ENCODE measurements at places on chromosomes 7 and 10.

GRCh38 chr7:149398195-149398820 lies 62.6 kb downstream of the ZNF777 start:
- DNase-seq = no peak

- no peak for DNase-seq
These were observed 8.8 kb upstream of the FZD8 start for GRCh38 chr10:35650894-35651293.

DNA sequence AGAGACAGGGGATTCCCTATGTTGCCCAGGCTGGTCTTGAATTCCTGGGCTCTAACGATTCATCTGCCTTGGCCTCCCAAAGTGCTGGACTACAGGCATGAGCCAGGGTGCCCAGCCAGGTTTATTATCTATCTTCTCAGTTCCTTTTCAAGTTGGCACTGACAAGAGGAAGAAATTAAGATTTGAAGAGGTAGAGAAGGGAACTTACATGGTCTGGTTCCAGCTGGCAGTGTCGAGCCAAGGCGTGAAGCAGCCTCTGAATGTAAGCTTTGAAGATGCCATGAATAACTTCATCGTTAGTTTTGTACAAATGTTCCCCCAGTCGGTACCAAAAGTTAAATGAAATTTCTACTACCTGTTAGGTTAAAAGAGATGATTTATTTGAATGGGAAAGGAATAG lies 57.7 kb downstream of the TNPO3 start:
- DNase-seq = no peak

GRCh38 chr10:115654961-115655360 lies 561.8 kb downstream of the ATRNL1 start:
- no peak for DNase-seq

DNA sequence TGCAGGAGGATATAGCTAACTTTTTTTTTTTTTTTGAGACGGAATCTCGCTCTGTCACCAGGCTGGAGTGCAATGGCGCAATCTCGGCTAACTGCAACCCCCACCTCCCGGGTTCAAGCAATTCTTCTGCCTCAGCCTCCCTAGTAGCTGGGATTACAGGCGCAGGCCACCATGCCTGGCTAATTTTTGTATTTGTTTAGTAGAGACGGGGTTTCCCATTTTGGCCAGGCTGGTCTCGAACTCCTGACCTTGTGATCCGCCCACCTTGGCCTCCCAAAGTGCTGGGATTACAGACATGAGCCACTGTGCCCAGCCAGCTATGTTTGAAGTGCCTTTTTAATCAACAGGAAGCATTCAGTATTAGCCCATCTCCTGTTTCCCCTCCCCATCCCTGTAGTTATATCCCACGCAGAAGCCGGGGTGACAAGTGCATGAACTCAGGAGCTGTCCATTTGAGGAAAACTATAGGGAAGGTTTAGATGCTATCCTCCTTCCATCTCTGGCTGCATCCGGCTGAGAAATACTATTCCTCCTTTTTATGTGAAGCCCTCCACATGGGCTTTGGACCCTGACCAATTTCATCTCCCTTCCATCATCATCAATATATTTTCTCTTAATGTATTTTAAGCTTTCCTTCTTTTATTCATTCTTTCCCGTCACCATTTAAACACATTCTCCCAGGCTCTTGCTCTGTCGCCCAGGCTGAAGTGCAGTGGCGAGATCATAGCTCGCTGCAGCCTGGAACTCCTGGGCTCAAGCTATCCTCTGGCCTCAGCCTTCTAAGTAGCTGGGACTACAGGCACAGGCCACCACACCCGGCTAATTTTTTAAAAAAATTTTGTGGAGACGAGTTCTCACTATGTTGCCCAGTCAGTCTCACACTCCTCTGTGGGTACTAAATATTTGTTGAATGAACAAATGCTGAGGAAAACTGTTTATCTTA lies 1.3 kb upstream of the POT1 start:
- no peak for DNase-seq

GRCh38 chr10:116184512-116184794 lies 88.6 kb downstream of the GFRA1 start:
- no peak for DNase-seq

- no peak for DNase-seq
These were observed 21.3 kb upstream of the CACUL1 start for GRCh38 chr10:118776033-118776432.

- no peak for DNase-seq
These were observed 27.3 kb upstream of the KMT2E start for GRCh38 chr7:104986628-104987259.

DNA sequence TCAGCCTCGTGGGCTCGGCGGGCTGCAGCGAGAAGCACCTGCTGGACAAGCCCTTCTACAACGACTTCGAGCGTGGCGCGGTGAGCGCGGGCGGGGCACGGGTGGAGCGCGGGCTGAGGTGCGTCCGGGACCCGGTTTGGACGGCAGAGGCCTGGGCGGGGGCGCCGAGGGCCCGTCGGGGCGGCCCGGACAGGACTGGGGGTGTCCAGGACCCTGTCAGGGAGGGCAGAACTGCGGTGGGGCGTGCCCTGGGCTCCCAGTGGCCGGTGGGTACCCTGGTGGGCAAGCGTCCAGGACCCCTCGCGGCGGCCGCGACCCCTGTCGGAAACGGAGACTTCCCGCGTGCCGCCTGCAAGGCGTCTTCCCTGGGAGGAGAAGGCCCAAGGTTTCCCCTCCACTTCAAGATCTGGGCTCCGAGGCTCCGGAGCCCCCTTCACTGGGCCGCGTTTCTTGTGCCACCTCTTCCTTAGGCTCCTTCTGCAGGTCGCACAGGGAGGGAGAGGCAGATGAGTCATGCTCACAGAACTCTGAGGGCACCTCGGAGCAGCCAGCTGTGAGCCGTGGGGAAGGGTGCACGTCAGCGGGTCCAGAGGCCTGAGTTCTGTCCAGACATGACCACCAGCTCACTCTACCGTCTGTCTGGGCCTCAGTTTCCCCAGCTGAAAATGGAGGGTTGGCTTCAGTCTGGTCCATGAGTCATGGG lies 485 bp downstream of the ALOX5 start:
- peak; percentile 18 for DNase-seq

- no peak for DNase-seq
These were observed 69.3 kb downstream of the ALOX5 start for GRCh38 chr10:45443101-45444009.

- no peak for DNase-seq
These were observed 30.6 kb upstream of the IKZF1 start for GRCh38 chr7:50273870-50274269.

- no peak for DNase-seq
These were observed 5.8 kb downstream of the ACSL5 start for GRCh38 chr10:112379635-112380296.

- DNase-seq = no peak
These were observed 280.0 kb upstream of the NRG3 start for GRCh38 chr10:81594991-81595390.

- DNase-seq = no peak
These were observed 69.6 kb upstream of the RELN start for GRCh38 chr7:104059103-104059502.

GRCh38 chr10:129331839-129332220 lies 135.2 kb upstream of the MGMT start:
- no peak for DNase-seq

DNA sequence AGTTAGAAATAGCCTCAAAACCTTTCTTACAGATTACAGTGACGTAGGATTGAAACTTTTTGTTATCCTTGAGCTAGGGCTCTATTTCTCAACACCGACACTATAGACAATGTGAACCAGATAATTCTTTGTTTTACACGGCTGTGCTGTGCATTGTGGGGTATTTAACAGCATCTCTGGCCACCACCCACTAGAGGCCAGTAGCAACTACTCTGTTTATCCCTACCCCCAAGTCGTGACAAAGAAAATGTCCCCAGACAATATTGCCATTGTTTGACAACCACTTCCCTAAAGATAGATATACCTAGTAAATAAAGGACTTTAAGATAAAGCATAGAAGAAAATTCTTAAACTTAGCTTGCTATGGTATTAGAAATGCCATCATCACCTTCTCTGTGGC lies 359.6 kb downstream of the ARL4A start:
- DNase-seq = no peak

DNA sequence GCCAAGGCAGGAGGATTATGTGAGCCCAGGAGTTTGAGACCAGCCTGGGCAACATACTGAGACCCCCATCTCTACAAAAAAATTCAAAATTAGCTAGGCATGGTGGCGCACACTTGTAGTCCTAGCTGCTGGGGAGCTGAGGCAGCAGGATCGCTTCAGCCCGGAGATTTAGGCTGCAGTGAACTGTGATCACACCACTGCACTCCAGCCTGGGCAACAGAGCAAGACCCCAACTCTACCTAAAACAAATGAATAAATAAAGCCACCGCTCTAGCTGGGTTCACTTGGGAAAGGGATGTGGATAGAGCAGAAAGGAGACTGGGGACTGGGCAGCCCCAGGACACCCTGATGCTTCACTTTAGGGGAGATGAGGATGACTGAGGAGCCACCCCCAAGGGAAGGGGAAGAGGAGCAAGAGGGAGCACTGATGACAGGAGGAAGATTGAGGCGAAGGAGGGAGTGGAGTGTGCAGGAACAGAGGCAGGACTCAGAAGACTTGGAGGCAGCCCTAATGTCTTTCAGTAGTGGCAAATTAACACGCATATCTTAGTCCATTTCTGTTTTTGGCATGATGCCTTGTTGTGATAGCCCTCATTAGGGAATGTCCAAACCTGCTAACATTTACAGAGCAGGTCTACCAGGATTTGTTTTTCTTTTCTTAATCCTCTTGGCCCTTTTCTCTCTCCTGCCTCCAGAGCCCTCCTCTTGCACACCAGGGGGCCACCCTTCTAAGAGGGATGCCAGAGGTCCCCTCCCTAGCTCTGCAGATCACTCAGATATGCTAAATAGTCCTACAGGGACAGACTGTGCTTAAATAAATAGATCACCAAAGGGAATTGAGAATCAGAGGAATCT lies 88.3 kb downstream of the C10orf105 start:
- DNase-seq = no peak

GRCh38 chr7:75567948-75568595 lies 76.0 kb downstream of the SPDYE5 start:
- no peak for DNase-seq

GRCh38 chr10:17010363-17011145 lies 119.1 kb downstream of the CUBN start:
- DNase-seq = no peak

DNA sequence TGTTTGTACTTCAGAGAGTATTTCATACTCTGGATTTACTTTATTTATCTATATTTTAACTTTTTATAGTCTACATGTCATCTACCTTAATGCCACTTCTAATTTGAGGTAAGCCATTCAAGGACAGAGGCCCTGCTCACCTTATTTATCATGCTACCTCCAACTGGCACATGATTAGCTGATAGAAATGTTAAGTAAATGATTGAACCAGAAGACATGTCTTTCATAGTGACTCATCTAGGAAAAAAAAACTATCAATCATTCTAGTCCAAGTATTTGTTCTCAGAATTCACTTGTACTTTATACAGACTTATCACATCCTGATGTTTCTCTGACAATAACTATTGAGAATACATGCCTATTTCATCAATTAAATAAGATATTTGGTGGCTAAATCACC lies 856.3 kb downstream of the XPNPEP1 start:
- DNase-seq = no peak

DNA sequence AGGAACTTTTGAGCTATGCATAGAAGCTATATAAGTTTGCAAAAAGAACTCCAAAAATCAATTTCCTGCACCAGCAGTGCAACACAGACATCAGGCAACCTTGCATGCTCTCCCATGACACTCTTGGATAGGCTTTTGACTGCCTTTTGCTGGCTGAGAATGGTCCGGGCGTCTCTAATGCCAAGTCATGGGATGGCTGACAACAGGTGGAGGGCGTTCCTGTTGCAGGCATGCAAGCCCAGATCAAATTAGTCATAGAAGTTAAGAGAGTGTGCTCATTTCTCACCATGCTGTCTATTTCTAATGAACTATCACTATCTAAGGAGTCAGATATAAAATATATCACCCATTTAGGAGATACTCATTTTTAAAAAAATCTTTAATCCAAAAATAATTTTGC lies 8.4 kb downstream of the PLCE1 start:
- DNase-seq = no peak

GRCh38 chr7:79823246-79823951 lies 311.2 kb upstream of the GNAI1 start:
- DNase-seq = no peak

DNA sequence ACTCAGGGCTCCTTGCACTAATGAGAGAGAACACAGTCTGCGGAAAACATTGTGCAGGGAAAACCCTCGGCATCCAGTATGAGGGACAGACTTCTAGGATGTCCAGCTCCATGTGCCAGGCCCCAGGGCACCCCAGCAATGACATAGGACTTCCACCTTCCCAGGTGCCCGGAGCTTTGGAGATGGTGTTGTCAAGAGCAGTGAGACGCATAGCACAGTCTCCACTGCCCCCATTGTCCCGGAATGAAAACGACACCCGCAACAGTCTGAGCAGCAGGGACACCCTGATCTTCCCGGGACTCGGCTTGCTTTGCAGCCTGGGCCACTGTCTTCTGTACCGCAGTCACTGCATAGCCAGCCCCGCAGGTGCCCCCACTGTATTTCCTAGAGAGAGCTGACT lies 339.2 kb upstream of the ADARB2 start:
- DNase-seq = no peak

GRCh38 chr10:58746474-58747185 lies 234.0 kb downstream of the BICC1 start:
- no peak for DNase-seq

GRCh38 chr10:92545556-92545955 lies 28.3 kb downstream of the IDE start:
- no peak for DNase-seq

DNA sequence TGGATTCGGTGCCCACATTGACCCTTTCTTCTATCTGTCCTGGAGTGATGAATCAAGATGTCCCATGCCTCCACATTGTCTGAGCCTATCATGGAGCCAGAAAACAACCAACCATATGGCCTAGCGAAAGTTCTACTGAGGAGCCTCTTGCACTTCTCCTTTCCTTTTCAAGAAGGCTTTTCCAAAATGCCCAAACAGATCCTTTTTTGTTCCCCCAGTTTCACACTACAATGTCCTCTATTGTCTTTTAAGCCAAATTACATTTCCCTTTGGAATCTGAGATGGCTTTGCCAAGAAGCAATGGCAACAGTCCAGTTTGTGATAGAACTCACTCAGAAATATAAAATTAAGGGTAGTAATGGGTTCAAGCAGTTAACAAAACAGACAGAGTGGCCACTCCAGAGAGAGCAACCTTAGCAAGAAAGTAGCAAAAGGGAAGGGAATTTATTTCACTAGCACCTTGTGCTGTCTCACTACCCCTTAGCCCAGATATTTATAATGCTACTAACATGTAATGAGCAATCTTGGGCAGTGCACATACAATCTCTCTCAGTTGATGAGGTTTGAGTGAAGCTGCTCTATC lies 194.6 kb upstream of the PDE1C start:
- DNase-seq = no peak

- no peak for DNase-seq
These were observed 1.7 kb downstream of the TES start for GRCh38 chr7:116211913-116212596.

DNA sequence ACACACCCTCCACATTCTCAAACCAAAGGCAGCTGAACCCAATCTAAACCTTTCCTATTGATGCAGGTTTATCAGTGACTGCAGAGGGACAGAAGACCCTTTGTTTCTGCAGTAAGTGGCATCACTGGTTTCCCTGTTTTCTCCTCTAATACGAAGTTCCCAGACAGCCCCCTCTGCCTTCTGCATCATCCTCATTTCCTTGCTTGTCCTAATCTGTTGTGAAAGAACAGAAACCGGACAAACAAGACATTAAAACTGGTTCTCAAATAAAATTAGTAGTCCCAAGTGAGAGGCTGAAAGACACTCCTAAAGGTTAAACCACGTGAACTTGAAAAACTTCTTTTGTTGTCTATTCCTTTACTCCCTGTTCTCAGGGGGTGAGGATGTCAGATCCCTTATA lies 10.1 kb upstream of the ADRB1 start:
- no peak for DNase-seq

Data from activated CD4-positive, alpha-beta T cell treated with anti-CD3 and anti-CD28 coated beads, Interleukin-2, amount 50 U/mL, for 48 hours (primary cell).